Stimulated activated CD8-positive, alpha-beta memory T cell treated with anti-CD3 and anti-CD28 coated beads, Interleukin-7, amount 100 ng/mL, for 4 hours (primary cell): ENCODE measurements at places on chromosomes 4 and X.

DNA sequence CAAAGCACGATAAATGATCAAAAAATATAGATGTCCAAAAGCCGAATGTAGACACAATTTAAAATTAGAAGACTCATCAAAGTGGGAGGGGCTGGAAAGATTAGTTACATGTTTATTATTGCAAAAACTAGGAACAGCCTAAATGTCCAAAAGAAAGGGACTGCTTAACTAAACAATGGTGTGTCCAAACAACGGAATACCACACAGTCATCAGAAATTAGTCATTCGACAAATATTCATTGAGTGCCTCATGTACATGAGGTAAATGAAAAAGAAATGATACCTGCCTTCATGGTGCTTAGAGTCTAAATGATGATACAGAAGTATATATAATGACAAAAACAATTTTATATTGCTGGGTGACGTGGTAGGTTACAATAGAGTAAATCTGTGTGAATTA, 139.7 kb downstream of the MAML3 start:
- DNase-seq = no peak

- DNase-seq = no peak
Observed at GRCh38 chrX:22300130-22300529, 27.4 kb downstream of the CBLL2 start.

DNA sequence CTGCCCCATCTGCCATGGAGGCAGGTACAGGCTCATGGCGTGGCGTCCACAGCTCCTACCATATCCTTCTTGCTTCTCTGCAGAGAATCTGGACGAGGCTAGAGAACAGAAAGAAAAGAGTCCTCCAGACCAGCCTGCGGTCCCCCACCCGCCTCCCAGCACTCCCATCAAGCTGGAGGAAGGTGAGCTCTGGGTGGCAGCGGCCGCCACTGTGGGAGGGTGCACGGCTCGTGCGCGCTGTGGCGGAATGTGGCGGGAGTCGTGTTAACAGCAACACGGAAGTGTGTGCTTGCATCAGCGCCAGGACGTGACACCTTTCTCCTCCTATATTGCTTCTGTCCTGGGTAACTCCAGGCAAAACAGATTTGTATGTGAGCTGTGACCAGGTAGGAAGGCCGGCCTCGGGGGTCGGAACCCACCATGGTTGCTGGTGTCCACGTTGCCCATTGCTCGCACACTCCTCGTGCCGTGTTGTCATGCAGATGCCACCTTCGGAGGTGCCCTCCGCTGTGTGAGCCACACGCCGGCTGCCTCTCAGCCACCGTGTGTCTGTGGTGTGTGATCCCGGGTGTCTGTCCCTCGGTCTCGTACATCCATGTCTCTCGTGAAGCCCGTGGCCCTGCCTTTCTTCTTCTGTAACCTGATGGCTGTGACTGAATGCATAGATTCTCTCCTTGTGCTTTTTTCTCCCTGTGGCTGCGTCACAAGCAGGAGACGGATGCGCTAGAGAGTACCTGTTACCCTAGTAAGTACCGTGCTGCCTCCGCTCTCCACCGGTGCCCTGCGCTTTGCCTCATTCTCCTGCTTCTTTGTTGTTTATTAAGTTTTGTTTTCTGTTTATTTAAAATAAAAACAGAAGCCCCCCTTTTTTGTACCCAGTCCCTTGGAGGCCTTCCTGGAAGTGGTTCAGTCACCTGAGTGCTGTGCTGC, 37.0 kb downstream of the NOP14 start:
- no peak for DNase-seq

- no peak for DNase-seq
Observed at GRCh38 chr4:98802770-98803198, 126.1 kb downstream of the EIF4E start.
